ENCODE measurements at places on chromosomes 2 and 18. TPM values are rescaled to one million over a fixed set of nuclear protein-coding genes. Genes with fewer than 3 reads are reported as not detected.

Gene NUP35
- 1.4 TPM for total RNA-seq

DNA sequence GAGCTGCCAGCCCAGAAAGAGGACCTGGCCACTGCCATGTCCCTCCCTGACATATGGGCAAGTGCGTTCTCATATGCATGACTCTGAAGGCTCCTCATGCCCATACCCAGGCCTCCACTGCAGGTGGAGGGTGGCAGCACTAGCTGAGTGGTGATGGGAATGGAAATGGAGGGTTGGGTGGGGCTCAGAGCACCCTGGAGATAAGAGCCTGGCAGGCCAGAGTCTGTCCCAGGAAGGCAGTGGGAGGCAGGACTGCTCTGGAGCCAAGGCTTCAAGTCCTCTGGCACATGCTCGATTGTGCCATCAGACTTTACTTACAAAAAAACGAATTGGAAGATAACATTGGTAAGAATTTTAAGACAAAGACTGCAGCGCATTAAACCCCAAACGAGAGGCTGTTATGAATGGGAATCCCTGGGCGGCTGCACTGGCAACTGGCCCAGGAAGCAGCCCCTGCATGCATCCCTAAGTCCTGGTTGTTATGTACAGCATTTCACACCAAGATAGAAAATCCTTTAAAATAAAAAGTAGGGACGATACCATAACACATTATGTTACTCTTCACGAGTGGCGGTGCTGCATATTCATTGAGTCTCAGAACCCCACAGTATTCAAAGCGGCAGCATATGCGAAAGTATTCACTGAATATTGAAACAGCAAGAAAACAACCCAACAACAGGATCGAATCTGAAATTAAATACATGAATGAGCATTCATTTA is 81.7 kb upstream of the FAM98A start:
- DNase-seq, result no peak

- DNase-seq, result no peak
Observed at GRCh38 chr2:28311660-28312249, 80.9 kb upstream of the FOSL2 start.

GRCh38 chr2:134333646-134334189 is 79.8 kb downstream of the MGAT5 start:
- DNase-seq, result peak; percentile 60

GRCh38 chr18:22844190-22844589 is 88.9 kb upstream of the RBBP8 start:
- DNase-seq, result no peak

Gene FASTKD2
- total RNA-seq, result 9.9 TPM

GRCh38 chr2:222915092-222915957 is 54.5 kb downstream of the ACSL3 start:
- DNase-seq, result peak; percentile 35

DNA sequence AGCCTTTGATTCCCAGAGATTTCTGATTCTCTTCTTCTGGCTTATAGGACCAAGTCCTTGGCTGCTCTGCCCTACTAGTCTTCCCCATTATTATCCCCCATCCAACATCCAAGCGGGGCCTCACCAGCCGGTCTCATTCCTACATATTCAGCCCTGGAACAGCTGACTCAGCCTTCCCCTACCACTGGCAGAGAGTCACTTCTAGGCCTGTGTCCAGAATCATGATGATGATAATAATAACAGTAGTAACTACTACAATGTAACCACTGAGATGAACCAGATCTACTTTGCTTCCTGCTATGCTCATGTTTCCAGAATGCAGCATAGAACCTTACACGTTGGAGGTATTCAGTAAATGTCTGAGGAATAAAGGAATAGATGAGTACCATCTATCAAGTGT is 295.2 kb downstream of the SRBD1 start:
- DNase-seq, result no peak

DNA sequence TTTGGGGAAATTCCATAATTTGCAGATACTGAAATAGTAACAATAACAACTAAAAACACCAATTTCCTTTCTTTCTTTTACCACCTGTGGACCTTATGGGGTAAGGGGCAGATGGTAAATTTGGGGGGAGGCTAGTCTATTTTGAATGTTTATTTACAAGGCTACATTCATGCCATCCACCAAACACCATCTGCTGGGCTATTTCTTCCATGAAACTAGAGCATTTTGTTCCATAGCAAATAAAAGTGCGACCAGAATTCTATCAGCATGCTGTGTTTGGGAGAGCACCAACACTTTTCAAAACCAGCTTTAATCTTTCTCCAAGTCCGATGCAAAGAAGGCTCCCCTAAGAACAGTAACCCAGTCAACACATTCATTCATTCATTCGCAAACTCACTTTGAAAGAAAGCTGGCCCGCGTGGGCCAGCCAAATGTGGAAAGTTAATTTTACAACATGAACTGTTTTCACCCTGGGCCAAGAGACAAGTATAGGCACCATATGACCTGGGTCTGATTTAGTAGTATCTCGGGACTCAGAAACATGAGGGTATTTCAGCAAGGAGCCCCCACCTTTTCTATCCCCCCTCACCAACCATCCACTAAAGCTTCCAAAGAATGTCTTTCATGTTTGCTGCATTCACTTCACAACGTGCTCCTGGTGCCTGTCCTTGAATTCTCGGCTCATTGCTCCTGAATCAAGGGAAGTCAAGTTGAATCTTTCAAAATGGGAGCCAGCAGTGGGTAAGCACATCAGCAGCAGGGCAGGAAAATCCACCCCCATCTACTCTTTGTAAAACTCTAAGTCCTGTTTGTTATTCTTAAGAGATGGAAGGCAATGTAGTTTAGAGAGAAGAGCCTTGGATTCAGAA is 210.6 kb downstream of the C1D start:
- DNase-seq, result no peak

DNA sequence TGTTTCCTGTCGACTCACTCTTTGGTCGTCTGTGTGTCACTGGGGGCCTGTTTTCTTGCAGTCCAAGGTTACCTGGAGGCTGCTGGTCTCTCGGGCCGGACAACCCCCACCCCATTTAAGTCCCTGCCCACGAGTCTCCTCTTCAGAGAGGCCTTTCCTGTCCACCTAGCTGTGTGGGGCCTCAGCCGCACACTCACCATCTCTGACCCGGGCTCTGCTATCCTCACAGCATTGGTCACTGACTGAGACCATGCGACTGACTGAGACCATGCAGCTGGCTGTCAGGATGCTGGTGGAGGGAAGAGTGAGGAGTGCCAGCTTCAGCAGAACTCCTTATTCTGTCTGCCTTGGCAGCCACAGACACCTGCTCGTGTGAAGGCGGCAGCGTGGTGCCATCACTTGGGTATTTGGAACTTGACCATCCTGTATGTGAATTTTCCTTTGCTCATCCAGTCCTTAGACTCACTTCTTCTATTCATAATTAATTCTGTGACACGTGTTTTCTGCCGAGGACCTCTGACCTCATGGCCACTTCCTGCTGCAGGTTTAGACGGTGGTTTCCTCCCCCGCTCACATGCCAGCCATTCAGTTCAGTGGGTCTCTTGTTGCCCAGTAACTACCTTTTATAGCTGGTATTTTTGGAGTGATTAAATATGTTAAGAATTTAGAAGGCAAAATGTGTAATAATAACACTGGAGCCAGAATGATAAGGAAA is 47.5 kb upstream of the ASB1 start:
- peak; percentile 25 for DNase-seq

Gene ADRA2B
- total RNA-seq, result not detected

Gene RTP5
- not detected for total RNA-seq

DNA sequence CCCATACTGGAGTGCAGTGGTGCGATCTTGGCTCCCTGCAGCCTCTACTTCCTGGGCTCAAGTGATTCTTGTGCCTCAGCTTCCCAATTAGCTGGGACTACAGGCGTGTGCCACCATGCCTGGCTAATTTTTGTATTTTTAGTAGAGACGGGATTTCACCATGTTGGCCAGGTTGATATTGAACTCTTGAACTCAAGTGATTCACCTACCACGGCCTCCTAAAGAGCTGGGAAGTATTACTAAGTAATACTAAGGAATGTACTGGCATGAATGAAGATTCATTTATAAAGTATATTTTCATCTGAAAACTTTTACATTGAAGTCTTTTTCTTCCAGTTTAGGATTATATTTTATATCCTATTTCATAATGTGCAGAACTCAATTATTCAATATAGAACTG is 38.1 kb downstream of the NUP35 start:
- no peak for DNase-seq

DNA sequence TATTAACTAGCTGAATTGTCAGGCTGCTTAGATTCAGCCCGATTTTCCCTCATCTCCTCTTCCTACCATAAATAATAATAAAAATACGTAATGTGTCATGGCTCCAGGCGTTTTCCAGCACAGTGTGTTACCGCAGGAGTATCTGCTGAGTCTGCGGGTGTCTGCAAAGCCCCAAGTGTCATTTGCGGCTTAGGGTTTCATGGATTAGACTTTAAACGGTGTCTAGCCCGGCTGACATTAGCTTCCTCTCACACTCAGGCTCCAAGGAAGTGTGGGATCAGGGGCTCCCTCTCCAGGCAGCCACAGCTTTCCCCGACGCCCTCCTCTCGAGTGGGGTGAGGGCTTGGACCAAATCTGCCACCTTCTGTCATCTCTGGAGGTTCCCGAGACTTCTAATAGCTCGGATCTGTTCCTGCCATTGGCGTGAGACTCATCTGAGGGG is 14.1 kb upstream of the HOXD1 start:
- DNase-seq, result peak; percentile 27

Gene UBXN2A
- total RNA-seq, result 5.5 TPM

GRCh38 chr18:79275992-79276391 is 119.7 kb upstream of the NFATC1 start:
- DNase-seq, result no peak

Gene SCG2
- total RNA-seq, result 0.58 TPM

Gene MPPE1
- 82.0 TPM for total RNA-seq

Gene MAL
- 9.0 TPM for total RNA-seq

GRCh38 chr2:235908826-235909225 is 259.4 kb downstream of the GBX2 start:
- DNase-seq, result no peak

Gene RAX
- total RNA-seq, result not detected

Gene REG3G
- not detected for total RNA-seq

DNA sequence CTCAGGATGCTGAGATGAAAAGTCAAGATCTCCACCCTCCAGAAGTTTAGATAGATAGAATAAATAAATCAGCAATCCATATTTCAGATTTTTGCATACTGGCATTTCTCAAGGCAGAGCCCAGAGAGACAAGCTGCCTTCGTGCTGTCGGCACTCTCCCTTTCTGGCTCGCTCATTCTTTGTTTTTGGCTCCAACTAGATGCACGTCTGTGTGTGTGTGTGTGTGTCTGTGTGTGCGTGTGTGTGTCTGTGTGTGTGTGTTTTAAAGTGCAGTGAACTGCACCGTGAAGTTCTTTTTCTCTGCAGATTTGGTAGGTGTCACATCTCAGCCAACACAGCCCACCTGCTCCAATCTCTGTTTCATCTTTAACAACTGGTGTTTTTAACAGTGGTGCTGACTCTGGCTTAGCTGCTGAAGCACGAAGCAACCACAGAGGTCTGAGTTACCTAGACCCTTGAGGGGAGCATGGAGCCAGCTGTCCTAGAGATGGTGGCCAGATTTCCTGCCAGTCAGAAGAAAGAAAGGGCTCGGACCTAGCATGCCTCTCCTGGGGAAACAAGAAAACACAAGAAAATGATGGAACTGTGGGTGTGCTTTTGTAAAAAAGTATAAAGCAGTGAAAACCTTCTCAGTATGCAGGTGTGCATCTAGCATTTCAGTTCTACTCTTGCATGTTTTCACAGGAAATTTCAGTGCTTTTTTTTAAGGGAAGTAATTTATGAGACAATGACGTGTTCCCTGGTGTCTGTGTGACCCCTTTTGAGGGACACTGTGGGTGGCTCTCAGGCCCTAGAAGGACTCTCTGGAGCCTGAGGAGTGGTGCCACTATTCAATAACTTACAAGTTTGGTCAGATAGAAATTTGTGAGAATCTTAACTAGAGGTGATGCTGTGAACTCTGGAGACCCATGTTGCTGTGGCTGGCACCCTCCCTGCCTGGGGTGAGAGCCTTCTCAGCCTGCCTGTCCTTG is 364.3 kb downstream of the RNF144A start:
- no peak for DNase-seq

GRCh38 chr2:222311319-222311977 is 12.7 kb upstream of the PAX3 start:
- no peak for DNase-seq

DNA sequence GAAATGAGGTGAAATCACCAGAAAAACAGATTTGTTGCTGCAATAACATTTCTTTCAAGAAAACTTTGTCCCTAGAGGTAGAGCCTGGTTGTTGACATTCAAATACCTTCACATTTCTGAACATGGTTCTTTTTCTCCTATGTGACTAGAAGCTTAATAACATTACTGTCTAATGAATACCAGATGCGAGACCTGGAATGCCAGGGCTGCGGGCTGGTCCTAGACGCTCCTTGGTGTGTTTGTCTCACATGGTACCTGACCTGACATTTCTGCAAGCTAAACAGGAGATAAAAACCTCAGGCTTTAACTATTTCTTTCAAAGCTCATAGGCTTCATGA is 38.5 kb downstream of the ACKR3 start:
- no peak for DNase-seq

Gene REG1A
- total RNA-seq, result 293 TPM

DNA sequence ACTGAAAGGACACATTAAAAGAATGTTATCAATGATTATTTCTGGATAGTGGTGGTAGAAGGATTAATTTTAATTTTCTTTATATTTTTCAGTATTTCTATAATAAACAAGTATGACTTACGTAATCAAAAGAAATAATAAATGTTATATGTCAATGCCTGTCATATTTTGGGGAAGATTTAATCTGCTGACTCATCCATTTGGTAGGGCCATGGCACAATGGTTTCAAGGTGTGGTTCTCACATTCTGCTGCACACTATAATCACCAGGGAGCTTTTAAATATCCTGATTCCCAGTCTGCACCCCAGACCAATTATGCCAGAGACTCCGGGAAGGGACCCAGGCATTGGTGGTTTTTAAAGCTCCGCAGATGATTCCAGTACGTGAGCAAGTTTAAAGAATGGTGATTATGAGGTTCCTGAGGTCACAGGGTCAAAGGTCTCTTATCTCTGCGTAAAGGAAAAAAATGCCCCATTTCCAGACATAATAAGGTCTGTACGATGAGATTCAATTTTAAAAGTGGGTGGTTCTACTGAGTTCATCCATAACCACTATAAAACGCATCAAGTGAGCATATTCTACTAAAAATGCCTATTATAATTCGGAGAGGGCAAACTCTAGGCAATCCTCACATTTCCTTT is 27.2 kb downstream of the WIPF1 start:
- no peak for DNase-seq

Gene TLX2
- not detected for total RNA-seq

Gene ACADL
- not detected for total RNA-seq

- DNase-seq, result no peak
Observed at GRCh38 chr2:82476094-82476493, 1983.0 kb downstream of the SUCLG1 start.

- no peak for DNase-seq
Observed at GRCh38 chr18:12324991-12325725, 17.1 kb downstream of the TUBB6 start.
